Stimulated activated CD8-positive, alpha-beta memory T cell treated with anti-CD3 and anti-CD28 coated beads, Interleukin-4, amount 100 ng/mL, for 4 hours (primary cell): ENCODE measurements at places on chromosomes 7 and 10.

DNA sequence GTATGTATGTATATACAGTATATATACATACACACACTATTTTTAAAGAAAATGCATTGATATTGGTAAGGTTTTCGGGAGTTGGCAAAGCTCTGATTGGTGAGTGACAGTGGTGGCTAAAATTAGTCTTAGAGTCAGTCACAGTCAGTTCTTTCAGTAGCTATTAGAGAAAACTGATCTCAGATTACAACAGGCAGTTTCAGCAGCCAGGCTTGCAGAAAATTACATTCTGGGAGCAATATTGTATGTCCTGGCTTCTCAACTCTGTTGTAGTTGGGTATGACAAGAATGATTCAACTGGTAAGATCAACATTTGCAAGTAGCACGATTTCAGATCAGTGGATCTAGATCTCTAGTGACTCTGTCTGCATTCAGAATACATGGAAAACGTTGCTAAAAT, 897.9 kb upstream of the AUTS2 start:
- no peak for DNase-seq

DNA sequence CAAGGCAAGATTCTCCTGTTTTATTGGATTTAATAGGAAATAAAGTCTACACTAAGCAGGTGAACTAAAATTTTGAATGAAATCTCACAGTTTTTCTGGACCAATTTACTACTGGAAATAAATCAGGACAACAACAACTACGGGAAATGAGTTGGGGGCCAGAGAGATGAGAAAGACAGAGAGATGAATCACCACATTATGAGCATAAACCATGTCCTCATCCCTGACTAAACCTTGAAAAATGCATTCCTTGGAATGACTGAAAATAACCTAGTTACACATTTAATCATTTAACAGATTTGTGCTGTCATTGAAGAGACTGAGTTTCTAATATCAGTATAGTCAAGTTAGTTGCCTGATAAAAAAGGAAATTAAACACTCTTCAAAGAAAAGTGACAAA, 608.4 kb upstream of the KCND2 start:
- no peak for DNase-seq

GRCh38 chr10:27911539-27911938, 87.3 kb downstream of the ODAD2 start:
- DNase-seq = no peak

- no peak for DNase-seq
These were observed 587.9 kb upstream of the GALNT17 start for GRCh38 chr7:70544016-70544415.

GRCh38 chr7:27062946-27063345, 32.9 kb downstream of the HOXA1 start:
- no peak for DNase-seq

GRCh38 chr10:77756319-77757232, 119.0 kb upstream of the KCNMA1 start:
- no peak for DNase-seq

DNA sequence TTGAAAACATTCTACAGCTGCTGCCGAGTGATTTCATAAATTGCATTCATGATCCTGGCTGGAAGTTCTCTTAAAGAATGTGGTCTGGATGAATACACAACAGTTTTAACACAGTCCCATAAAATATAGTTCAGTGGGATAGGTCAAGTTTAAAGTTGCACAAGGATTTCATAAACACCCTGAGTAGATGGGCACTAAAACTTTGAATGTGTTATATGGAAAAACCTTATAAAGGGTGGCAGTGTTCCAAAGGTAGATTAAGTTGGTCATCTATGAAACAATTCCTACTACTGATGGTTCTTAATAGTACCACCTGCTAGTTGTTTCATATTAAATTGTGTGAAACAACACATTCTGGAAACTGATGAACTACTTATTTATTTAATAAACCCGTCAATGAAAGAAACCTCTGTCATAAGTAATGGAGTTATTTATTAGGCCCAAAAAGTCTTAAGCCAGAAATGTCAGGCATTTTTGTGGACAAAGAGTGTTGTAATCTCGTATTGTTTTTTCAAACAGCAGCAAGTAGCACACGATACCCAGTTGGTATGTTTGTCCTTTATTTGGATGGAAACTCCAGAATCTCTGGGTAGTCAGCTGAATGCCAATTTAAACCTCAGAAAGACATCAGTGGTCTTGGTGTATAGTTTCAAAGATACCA, 14.3 kb upstream of the RPA3 start:
- no peak for DNase-seq

GRCh38 chr10:93346694-93347093, 135.4 kb downstream of the MYOF start:
- no peak for DNase-seq
